Eye (tissue), 1 donor: ENCODE measurements at places on chromosomes 1 and 21.

DNA sequence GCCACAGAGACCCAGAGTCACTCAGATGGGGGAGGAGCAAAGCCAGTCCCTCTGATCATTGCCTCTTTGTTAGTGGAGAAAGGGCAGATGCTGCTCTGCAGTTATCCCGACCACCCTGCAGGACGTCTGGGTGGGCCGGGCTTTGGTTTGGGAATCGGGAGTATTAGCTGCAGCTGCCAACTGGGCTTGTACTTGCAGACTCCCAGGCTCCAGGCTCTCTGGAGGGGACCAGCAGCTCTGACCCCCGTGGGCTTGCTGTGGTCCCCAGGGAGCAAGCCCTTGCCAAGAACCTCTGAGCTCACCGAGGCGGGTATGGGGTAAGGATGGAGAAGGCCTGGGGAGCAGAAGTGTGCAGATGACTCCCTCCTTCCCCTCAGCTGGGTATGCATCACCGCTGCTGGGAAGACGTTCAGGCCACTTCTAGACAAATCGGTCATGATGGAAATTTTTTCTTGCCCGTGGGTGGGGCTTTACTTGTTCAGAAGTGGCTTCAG is 21.6 kb downstream of the MAPKAPK2 start:
- peak; percentile 88 for DNase-seq

- DNase-seq = no peak
Measured at GRCh38 chr1:232209357-232209756, 420.6 kb downstream of the SIPA1L2 start.

DNA sequence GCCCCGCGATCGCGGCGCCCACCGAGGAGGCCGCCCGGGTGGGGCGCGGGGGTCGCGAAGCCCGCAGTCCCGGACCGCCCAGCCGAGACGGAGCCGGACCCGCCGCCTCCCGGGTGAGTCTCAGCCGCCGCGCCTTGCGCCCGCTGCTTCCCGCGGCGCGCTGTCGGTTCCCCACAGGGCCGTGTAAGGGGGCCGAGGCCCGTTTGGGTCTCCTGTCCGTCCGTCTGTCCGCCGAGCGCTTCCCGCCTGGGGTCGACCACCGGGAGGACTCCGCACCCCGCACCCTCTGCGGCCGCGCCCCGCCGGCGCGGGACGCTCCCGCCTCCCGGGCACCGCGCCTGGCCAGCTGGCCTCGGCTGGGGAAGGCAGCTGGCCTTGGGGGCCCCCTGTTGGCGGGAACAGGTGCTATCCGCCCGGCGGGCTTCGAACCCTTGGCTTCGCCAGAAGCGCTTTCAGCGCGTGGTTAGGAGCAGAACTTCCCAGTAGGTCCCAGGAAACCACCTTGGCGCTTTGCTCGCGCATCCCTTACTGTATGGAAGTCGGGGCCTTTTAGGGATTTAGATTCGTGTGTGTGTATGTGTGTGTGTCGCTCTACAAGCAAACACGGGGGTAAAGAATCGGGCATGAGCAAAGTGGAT is 414 bp downstream of the TMEM51 start:
- DNase-seq = peak; percentile 87

- DNase-seq = no peak
Measured at GRCh38 chr21:35633501-35633900, 426.8 kb downstream of the SETD4 start.

DNA sequence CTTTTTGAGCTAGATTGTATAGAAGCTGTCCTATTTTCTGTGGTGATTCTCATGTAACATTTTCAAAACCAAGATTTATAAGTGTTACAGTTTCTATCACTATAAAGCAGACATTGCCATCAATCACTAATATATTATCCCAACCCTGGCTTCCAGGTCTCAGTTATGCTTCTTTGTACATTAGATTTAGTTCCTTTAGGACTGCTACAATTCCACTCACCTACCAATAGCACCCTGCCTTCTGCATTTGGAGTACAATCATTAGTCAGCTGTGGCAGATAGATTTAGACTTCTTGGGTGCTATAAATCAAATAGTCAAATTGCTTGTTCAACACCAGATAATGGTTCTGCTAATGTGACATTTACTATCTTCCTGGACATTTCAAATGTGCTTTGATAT is 281.6 kb downstream of the BRINP3 start:
- DNase-seq = no peak

DNA sequence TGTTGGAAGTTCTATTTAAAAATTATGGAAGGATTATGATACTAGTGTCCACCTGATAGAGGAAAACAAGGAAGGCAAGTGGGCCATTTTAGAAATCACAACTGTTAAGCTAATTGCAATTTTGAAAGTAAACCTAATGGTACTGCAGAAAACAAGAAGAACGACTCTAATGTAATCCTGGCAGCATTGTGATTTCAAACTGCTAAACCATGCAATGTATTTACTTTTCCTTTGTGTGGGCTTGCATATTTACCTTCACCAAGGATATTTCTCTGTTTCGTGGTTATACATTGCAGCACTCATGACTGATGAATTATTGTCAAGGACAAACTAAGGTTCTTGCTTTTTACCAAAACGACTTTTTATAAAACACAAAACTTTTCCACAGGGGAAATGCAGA is 88.1 kb downstream of the TM2D1 start:
- no peak for DNase-seq

DNA sequence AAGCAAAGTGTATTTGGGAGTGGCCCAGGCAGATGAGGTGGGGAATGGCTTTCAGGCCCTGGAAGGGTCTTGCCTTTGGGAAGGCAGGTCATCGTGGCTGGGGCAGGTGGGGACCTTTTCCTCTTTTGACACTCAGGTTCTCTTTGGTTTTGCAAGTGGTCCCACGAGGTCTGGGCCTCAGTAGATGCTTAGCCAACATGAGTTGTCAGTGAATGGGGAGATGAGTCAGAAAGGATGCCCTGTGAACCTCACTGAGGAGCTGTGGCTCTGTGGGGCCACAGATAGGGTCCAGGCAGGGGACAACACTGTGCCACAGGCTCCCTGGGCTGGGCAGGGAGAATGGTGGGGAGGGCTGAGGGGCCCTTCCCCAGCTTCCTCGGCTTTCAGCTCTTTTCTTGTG is 19.0 kb downstream of the ARHGEF10L start:
- no peak for DNase-seq

GRCh38 chr1:235972311-235972689 is 92.6 kb downstream of the NID1 start:
- no peak for DNase-seq

DNA sequence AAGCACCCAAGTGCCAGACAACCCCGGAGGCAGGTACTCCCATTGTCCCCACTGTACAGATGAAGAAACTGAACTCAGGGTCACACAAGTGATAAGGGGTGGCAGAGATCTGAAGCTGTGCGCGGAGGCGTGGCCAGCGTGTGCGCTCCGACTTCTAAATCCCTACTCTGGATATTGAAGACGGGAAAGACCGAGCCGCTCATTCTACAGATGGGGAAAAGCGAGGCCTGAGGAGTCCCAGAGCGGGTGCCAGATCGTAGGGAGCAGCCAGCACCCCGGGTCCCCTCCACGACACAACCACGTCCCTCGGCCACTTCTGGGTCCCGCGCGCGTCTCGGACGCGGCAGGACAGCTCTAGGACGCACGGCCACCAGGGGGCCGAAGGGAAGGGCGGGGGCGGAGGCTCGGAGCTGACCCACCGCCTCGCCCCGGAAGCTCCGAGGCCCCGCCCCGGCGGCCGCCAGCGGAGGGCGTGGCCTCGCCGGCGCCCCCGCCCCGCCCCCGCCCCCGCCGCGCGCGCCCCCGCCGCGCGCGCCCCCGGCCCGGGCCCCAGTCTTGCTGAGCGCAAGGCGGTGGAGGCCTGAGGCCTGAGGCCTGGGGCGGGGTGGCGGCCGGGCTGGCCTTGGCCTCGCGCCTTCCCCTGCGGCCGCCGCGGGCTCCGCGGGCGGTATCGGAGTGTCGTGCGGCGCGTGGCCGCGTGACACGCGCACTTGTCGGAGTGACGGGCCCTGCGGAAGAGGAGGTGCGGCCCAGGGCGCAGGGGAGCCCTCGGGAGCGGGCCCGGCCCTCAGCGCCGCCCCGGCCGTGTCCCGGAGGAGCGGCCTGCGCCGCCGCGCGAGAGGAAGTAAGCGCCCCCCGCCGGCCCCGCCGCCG is at the start of gene H6PD:
TSS of gene H6PD (plus strand) at position 552 of the 873 bp plus-strand sequence. CDS start 10,161 bp downstream, outside the sequence.
- DNase-seq = peak; percentile 90

GRCh38 chr1:58927722-58928085 is 143.9 kb upstream of the JUN start:
- no peak for DNase-seq

GRCh38 chr1:2610036-2610959 is 22.5 kb downstream of the MMEL1 start:
- DNase-seq = no peak

- no peak for DNase-seq
Measured at GRCh38 chr1:98975810-98976209, 28.9 kb downstream of the PLPPR5 start.

GRCh38 chr1:211517006-211517405 is 25.0 kb upstream of the RD3 start:
- DNase-seq = no peak

DNA sequence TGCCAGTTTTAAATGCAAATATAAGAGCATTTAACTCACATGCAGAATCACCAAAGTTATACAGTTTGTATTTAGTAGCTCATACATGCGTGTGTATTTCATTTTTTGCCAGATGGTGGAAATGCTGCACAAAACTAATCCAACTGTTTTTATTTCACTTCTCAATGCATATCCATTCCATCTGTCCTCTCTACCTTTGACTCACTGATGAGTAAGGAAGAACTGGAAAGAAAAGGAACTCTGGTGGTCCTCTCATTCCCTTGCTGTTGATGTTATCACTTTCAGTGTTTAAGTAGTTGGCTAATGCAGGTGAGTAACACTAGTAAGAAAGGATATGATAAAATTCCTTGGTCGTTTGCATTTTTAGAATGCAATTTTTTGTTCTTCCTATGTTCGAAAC is 5.7 kb upstream of the SLC1A7 start:
- no peak for DNase-seq

DNA sequence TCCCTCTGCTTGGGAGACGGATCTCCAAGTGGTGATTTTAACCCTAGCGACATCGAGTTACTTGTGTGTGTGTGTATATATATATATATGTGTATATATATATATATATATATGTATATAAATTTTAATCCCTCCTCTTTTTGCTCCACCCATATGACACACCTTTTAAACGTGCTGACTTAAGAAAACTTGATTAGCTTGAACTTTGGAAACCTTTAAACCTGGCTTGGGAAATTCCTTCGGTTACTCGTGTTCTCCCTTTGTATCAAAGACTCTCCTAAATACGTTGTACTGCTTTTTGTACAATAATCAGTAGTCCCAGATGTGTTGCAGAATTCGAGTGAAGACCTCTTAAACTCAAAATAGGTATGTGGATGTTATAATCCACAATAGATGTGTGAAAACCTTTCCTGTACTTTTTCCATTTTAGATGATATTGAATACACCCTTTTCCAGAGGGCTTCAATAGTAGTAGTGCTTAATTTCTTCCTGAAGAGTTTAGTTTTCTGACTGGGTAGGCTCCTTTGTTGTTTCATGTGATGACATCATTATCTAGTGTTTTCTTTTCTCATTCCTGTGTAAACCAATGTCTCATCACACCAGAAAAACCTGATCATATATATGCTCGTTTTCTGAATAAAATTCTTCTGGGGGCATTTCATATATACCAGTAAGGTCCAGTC is 1.4 kb downstream of the RNF11 start:
- peak; percentile 65 for DNase-seq

DNA sequence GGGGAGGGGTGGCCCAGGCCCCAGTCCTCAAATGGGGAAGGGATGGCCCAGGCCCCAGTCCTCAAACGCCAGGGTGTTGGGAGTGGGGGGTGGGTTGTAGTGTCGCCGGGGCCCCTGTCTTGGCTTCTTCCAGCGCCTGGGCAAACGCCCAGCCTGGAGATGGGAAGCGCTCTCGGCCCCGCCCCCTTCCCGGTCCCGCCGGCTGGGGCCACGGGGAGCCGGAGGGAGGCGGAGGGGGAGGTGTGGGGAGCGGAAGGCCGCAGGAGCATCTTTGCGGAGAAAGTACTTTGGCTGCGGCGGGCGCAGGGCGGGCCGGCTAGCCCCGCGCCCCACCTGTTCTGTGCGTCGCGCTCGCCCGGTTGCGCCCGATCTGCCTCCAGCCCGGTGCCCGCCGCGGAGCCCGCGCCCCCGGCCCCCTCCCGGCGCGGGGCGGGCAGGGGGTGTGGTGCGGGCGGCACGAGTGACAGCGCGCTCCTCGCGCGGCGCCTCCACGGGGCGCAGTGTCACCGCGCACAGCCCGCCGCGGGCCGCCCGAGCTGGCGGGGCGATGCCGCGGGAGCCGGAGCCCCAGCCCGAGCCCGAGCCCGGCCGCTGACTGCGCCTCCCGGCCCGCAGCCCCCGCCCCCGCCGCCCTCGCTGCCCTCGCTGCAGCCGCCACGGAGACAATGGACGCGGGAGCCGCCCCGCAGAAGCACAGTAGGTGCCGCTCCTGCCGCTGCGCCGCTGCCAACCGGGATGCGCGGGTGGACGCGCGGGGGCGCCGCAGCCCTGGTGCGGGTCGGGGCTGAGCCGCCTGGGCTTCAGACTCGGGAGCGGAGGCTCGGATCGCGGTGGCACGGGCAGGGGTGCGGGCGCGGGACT is 31.1 kb upstream of the PEX10 start:
- peak; percentile 69 for DNase-seq

- no peak for DNase-seq
Measured at GRCh38 chr1:210323957-210324356, 4.7 kb upstream of the HHAT start.

GRCh38 chr1:5720484-5720883 is 271.7 kb downstream of the NPHP4 start:
- peak; percentile 65 for DNase-seq

- no peak for DNase-seq
Measured at GRCh38 chr1:176101951-176102642, 105.0 kb downstream of the COP1 start.

- no peak for DNase-seq
Measured at GRCh38 chr1:207081088-207081487, 7.6 kb upstream of the C4BPB start.

- no peak for DNase-seq
Measured at GRCh38 chr1:47727697-47728085, 269.5 kb downstream of the TRABD2B start.

DNA sequence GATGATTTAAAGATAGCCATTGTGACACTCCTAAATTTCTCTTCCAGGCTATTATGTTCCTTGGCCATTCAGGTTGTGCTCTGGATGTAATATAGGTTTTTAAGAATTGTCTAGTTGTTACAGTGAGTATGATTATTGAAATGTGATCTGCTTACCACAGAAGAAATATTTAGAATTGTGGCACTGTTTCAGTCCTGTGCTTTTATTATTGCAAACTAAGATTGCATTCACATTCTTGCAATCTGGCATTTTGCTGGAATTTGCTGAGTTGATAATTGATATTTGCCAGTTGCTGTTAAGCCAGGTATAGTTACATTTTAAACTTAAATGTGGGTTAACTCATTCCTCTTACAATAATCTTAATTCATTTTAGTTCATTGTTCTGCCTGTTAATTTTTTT is 22.3 kb downstream of the EXO1 start:
- DNase-seq = no peak
